ENCODE measurements at places on chromosomes 6 and 20.

- DNase-seq = peak; percentile 71
Measured at GRCh38 chr6:132300323-132300949, 100.8 kb downstream of the MOXD1 start.

- no peak for DNase-seq
Measured at GRCh38 chr6:10163203-10163962, 251.5 kb downstream of the TFAP2A start.

DNA sequence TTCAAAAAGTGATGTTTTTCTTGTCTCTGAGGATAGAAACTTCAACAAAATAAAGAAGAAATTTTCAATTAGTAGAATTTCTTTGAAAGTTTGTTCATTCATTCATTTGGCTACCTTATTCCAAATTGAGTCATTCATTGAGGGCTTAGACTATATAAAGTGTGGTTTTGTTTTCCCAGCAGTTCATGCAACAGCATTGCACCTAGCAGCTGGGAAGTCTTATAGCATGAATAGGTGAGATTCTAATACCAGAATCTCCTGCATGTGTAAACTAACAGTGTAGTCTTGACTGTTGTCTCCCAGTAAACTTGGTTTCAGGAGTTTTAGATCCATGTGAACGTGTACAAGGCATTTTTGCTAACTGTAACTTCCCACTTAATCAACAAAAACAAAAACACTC, 7.1 kb downstream of the ESR1 start:
- no peak for DNase-seq

GRCh38 chr6:106918115-106918514, 56.4 kb downstream of the CD24 start:
- DNase-seq = no peak

DNA sequence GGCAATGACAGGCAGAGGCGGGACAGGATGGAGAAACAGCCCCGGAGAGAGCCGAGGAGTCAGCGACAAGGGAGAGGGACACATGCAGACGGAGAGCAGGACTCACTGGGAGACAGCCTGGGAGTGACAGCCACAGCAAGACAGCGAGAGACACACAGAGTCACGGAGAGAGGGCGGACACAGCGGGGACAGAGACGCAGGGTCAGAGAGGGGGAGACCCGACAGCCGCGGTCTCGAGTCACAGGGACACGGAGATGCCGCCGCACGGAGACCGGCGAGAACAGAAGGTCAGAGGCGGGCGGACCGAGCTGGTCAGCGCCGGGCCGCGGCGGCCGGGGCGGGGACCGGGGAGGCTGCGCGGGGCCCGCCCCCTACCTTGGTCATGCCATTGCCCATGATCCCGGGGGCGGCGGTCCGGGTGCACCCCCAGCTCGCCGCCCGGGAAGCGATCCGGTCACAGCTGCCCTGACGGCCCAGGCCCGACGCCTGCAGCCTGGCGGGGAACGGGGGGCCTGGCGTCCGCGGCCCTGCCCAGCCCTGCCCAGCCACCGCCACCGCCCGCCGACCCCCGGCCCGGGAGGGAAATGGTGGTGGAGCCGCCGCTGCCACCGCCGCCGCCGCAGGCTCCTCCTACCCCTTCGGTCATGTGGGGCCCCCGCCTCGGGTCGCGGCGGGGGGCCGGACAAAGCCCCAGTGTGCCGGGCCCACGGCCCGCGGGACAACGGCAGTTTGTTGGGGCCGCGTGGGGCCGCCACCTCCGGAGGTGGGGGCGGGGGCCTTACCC, at the start of the genes DUSP15 and TTLL9:
TSS of gene DUSP15 (minus strand) at position 586 of the 784 bp plus-strand sequence. CDS start at position 396, 190 bp downstream.
TSS of gene TTLL9 (plus strand) at position 693 of the 784 bp plus-strand sequence. CDS start 493 bp downstream, outside the sequence.
- no peak for DNase-seq

- DNase-seq = no peak
Measured at GRCh38 chr6:7920425-7920824, 9.8 kb upstream of the TXNDC5 start.

DNA sequence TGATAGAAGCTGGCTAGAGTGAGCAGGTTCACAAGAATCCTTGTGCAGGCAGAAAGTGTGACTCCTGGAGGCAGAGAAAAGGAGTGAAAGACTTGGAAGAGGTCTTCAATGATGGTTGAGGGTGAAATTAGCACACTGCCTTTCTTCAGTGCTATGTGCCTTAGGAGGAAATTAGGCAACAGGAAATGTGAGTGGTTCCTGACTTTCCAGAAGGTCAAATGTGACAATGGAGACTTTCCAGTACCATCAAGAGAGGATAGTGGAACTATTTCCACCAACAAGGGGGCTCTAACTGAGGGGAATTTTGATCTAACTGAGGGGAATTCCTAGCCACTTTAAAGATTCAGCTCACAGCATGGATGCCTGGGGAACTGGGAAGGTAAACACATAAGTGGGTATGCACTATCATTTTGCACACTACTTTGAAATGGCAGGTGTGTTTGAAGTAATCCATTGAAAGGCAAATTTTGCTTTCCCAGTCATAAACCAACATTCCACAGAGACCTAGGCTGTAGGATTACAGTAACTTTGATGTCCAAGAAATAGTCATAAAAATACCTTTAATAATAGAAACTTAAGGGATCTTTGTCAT, 90.0 kb downstream of the PERP start:
- DNase-seq = no peak

DNA sequence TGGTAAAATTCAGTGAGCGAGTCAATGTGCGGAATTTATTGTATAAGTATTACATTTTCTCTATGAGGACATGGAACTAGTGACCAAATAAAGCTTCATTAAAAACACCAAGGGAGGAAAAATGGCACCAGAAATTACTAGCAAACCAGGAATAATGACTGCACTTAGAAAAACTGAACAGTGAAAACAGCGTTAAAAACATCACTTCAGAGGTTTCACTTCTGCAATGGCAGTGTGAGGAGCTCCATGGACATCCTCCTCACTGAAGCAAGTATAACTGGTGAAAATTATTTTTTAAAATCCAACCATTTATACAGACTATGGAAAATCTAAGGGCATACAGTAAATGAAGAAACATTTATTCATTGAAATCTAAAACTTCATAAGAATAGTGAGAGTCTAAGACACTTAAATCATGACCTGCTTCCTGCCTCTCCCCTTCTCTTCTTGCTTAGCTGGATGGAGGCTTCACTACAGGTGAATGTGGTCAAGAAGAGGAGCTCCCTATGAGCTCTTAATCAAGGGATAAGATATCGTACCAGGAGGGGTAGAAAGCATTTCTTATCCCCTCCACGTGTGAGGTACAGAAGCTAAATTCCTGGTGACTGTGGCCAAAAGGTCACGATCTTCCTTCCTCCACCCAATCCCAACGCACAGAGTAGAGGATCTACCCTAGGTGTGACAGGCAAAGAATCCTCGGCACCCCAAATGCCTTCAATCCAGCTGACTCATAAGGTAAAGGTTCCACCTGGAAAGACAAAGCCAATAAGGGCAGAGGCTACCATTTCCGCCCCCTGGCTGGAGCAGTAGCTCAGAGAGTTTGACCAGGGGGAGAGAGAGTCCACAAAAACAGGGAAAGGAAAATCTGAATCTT, 12.3 kb upstream of the ASF1A start:
- no peak for DNase-seq

Measured in OCI-M1 (cell line).